PC-3 (cell line): ENCODE measurements at places on chromosomes 13 and 19. TPM values are rescaled to one million over a fixed set of nuclear protein-coding genes. Genes with fewer than 3 reads are reported as not detected.

The ELOF1 gene
- total RNA-seq = 91.9 and 105 TPM in 2 replicates

The CLEC4M gene
- total RNA-seq = not detected in 2 replicates

The ZNF442 gene
- 0.63 and 1.1 TPM in 2 replicates for total RNA-seq

The CEBPA gene
- 2.9 and 6.3 TPM in 2 replicates for total RNA-seq

The SPTBN4 gene
- 0.81 and 1.9 TPM in 2 replicates for total RNA-seq

The PGLYRP2 gene
- not detected in 2 replicates for total RNA-seq

The ATXN8OS gene
- not detected in 2 replicates for total RNA-seq

DNA sequence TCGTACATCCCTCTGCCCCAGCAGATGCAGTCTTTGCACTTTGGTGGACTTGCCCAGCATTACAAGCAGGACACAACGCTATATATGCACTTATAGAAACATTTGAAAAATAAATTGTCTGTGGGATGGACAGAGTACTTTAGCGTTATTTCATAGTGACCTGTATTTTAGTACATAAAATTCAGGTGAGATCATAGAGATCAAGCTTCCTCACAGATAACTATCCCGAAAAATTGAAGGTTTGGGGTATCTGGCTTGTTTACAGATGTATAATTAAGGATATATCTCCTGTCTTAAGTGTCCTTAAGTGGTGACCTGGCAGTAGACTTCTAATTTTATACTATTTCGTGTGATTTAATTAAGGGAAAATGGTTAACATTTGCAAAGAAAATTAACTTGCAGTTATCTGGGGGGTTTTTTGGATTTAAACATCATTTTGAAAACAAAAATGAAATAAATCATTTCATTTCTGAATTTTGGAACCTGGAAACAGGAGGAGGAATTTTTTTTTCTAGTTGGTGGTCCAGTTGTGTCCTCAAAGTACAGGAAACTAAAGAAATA lies 977 bp upstream of the MAB21L1 start:
- no peak for DNase-seq

GRCh38 chr13:98676239-98676638 lies 76.2 kb downstream of the SLC15A1 start:
- DNase-seq = no peak

GRCh38 chr13:102680133-102680717 lies 14.6 kb downstream of the METTL21C start:
- DNase-seq = no peak

DNA sequence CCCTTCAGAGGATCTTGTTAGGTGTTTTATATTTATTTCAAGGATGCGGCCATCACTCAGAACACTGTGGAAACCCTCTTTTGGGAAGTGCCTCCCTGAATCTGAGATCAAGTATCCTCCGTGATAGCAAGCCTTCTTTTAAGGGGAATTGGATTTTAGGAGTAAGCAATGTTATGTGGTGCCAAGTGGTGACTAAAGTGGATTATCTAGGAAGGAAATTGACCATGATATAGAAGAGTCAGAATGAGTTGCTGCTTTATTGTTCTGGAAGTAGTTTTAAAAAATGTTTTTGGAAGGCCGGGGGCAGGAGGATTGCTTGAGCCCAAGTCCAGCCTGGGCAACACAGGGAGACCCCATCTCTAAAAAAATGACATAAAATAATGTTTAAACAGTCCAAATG lies 6.7 kb downstream of the ERCC5 start:
- DNase-seq = no peak

- no peak for DNase-seq
Observed at GRCh38 chr19:33493401-33494275, 28.0 kb downstream of the PEPD start.

- DNase-seq = peak; percentile 55
Observed at GRCh38 chr19:44677019-44677811, 5.9 kb downstream of the CEACAM19 start.

DNA sequence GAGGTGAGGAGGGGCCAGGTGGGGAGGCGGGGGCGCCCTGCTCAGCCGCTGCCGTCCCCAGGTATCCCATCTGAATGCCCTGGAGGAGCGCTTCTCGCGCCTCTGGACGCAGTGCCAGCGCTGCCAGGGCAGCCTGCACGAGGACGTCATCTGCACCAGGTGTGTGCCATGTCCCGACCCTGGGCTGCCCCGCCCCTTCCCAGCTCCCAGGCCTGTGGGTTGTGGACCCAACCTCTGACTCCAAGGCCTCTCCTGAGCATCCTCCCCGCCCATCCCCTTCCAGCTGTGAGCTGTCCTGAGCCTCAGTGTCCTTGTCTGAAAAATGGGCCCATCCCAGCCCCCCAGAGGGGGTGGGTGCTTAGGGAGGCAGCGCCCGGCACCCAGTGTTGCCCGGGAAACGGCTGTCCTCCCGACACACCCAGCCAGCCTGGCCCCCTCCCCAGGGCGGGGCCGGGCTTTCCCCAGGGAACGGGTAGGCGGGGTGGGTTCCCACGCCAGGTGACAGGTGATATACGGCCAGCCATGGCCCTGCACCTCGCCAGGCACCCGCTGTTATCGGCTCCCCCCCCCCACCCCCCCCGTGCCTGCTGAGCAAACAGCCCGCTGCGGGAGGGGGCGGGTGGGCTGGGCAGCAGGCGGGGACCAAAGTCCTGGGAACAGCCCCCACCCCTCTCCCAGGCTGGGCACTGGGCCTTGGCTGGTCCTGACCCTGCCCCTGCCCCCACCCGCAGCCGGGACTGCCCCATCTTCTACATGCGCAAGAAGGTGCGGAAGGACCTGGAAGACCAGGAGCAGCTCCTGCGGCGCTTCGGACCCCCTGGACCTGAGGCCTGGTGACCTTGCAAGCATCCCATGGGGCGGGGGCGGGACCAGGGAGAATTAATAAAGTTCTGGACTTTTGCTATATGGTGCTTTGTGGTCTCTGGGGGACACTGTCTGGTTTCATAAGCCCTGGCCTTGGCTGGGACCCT lies 1.3 kb upstream of the SPIB start:
- peak; percentile 27 for DNase-seq

- no peak for DNase-seq
Observed at GRCh38 chr13:60167121-60167520, 3.4 kb upstream of the DIAPH3 start.

GRCh38 chr13:113209336-113209758 lies at the start of gene CUL4A:
TSS of gene CUL4A (plus strand) at chr13:113209613. CDS start at chr13:113209628, 15 bp downstream.
- DNase-seq = peak; percentile 55

DNA sequence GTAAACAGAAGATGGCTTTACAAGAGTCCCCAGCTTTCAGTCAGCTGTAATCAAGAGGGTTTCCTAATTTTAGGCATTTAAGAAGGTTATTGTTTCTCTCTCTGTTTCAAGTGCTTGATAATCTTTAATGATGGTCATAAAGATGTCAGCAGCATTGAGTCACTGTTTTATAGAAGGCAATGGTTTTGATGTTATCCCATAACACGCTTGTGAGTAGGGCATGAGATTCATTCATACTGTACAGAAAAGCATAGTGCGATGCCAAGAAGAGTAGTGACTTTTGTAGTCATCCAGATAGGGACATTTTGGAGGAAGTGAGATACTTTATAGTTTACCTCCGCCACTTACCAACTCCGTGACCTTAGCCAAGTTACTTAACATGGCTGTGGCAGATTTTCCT lies 364.2 kb upstream of the SLC10A2 start:
- peak; percentile 31 for DNase-seq

- DNase-seq = no peak
Observed at GRCh38 chr13:75194717-75195462, 287.1 kb downstream of the TBC1D4 start.
